Osteoblast (primary cell): ENCODE measurements at places on chromosomes 5 and 9. TPM values are rescaled to one million over a fixed set of nuclear protein-coding genes. Genes with fewer than 3 reads are reported as not detected.

- H3K4me3 ChIP-seq: no peak overlapping the region
- no peaks in the 10 kb centered on the region for H3K27me3 ChIP-seq
- no peak overlapping the region for H3K27ac ChIP-seq
- H3K4me1 ChIP-seq: no peaks in the 10 kb centered on the region
- DNase-seq: no peak
Measured at GRCh38 chr5:140196115-140196814, 21.3 kb downstream of the CYSTM1 start.

GRCh38 chr9:131299346-131299960 lies 9.9 kb downstream of the PLPP7 start:
- no peak overlapping the region for H3K4me3 ChIP-seq
- H3K4me1 ChIP-seq: peaks cover 2% of the 10 kb centered on the region
- H3K27me3 ChIP-seq: no peaks in the 10 kb centered on the region

GRCh38 chr9:257957-258356 lies 43.3 kb downstream of the DOCK8 start:
- no peak overlapping the region for H3K27ac ChIP-seq
- no peaks in the 10 kb centered on the region for H3K27me3 ChIP-seq
- H3K4me3 ChIP-seq: no peak overlapping the region
- H3K36me3 ChIP-seq: no peaks in the 10 kb centered on the region
- no peaks in the 10 kb centered on the region for H3K4me1 ChIP-seq

DNA sequence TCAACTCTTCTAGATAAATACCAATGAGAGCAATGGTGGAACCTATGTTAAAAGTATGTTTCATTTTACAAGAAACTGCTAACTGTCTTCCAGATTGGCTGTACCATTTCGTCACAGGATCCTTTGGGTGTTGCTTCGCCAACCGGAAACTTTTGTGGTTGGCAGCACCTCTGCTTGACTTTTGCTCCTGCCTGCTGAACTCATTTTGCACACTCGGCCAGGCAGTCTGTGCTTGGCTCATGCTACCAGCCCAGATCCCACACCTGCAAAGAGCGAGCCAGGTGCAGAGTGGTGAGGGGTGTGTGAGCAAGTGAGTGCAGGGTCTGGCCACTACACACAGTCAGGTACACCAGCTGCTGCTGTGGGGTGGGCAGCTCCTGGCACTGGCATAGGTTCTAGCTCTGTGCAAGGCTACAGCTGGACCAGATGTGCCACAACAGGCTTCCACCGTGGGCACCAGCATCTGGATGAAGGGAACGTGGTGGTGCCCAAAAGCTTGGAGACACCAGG lies 422.3 kb downstream of the PRR16 start:
- no peaks in the 10 kb centered on the region for H3K27me3 ChIP-seq
- H3K4me1 ChIP-seq: no peaks in the 10 kb centered on the region
- no peak overlapping the region for H3K4me3 ChIP-seq
- H3K36me3 ChIP-seq: no peaks in the 10 kb centered on the region
- H3K27ac ChIP-seq: no peak overlapping the region

Gene CBY3
- not detected in 2 replicates for total RNA-seq

DNA sequence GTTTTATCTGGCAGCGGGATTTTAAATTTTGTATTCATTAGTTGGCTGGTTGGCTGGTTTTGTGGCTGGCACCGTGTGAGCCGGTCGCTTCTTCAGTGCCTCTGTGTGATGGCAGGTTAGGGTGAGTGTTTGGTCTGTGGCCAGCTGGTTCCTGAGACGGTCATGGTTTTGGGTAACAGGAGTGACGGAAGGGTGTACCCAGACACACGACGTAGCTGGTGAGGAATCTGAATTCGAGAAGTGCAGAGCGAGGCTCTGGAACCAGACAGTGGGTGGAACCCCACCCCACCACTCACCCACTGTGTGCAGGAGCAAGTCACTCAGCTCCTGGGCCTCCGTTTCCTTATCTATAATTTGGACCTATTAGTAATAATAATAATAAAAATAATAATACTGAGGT lies 2.7 kb downstream of the BTNL9 start:
- H3K27me3 ChIP-seq: peaks cover 9% of the 10 kb centered on the region
- H3K27ac ChIP-seq: no peak overlapping the region
- DNase-seq: no peak
- no peaks in the 10 kb centered on the region for H3K4me1 ChIP-seq
- H3K4me3 ChIP-seq: no peak overlapping the region

GRCh38 chr5:83662558-83662957 lies 58.1 kb downstream of the HAPLN1 start:
- no peaks in the 10 kb centered on the region for H3K27me3 ChIP-seq
- no peak overlapping the region for H3K27ac ChIP-seq
- no peaks in the 10 kb centered on the region for H3K36me3 ChIP-seq
- no peaks in the 10 kb centered on the region for H3K4me1 ChIP-seq

GRCh38 chr9:5549658-5550650 lies 39.6 kb downstream of the PDCD1LG2 start:
- no peaks in the 10 kb centered on the region for H3K36me3 ChIP-seq
- peaks cover 51% of the 10 kb centered on the region for H3K4me1 ChIP-seq
- H3K27me3 ChIP-seq: no peaks in the 10 kb centered on the region
- peak overlapping the region; percentile 61 for H3K27ac ChIP-seq
- no peak overlapping the region for H3K4me3 ChIP-seq
- peak; percentile 31 for DNase-seq

DNA sequence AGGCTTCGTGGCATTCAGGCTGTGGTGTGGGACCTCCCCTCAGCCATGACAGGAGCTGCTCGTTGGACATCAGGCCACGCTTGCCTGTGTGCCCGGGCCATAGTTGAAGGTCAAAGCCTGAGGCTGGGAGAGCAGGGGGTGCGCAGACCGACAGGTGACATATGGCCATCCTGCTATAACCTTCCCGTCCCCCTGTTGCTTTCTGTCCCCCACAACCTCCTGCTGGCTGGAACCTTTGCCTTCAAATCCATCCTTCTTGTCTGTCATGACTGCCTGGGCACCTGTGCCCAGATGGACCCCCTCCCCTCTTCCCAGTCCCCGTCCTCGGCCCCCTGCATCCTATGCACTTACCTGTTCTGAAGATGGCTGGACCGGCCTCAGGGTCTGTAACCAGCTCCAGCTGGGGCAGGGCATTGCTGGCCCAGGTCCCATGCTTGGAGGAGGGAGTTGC lies 83.2 kb downstream of the WNK2 start:
- DNase-seq: peak; percentile 49
- H3K4me3 ChIP-seq: no peak overlapping the region

Gene PHF24
- total RNA-seq: under 0.01 TPM in 1 of 2 replicates, not detected in the other

GRCh38 chr5:107615299-107615817 lies 55.4 kb downstream of the EFNA5 start:
- H3K27me3 ChIP-seq: no peaks in the 10 kb centered on the region
- peak; percentile 21 for DNase-seq
- H3K4me1 ChIP-seq: no peaks in the 10 kb centered on the region
- H3K27ac ChIP-seq: no peak overlapping the region
- H3K36me3 ChIP-seq: no peaks in the 10 kb centered on the region
- no peak overlapping the region for H3K4me3 ChIP-seq

DNA sequence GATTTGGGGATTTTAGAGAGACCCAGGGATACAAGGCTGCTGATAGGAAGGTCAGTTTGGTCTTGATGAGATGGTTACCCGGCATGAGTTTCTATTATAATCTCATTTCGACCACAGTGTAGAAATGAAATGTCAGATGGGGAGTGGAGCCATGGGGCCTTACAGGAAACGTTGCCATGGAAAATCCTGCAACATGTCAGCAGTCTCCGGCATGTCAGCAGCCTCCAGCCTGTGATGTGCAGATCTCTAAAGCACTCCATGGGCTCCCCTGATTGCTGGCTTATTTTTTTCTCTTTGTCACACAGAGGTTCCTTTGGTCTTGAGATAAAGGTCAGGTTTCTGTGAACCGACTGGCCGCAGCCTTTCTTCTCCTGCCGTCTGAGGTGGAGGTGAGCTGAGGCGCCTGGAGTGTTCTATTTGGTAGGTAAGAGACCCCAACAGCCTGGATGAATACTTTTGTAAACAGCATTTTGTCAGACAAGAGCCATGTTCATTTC lies 208.7 kb upstream of the DAP start:
- H3K27ac ChIP-seq: no peak overlapping the region
- no peak overlapping the region for H3K4me3 ChIP-seq
- H3K36me3 ChIP-seq: no peaks in the 10 kb centered on the region
- H3K27me3 ChIP-seq: no peaks in the 10 kb centered on the region
- no peaks in the 10 kb centered on the region for H3K4me1 ChIP-seq
- DNase-seq: no peak

DNA sequence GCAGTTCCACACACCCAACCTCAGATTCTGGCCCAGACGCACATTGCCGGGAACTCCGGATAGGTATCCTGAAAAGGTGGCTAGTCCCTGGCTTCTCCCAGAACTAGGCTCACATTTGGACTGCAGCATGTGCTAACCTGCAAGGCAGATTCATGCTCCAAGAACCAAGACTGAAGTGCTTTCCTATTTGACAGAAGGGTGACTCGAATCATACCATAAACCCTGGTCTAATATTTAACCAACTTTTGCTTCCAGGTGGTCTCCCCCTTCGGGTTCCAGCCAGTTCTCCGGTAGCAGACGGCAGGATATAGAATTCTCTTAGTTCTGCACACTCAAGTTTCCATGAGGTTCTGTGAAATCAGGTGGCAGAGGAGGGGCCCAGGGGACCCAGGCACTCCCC lies 7.6 kb downstream of the PTGES start:
- no peaks in the 10 kb centered on the region for H3K27me3 ChIP-seq
- peaks cover 39% of the 10 kb centered on the region for H3K4me1 ChIP-seq
- DNase-seq: no peak
- no peak overlapping the region for H3K4me3 ChIP-seq
- no peak overlapping the region for H3K27ac ChIP-seq
- H3K36me3 ChIP-seq: peaks cover 8% of the 10 kb centered on the region

DNA sequence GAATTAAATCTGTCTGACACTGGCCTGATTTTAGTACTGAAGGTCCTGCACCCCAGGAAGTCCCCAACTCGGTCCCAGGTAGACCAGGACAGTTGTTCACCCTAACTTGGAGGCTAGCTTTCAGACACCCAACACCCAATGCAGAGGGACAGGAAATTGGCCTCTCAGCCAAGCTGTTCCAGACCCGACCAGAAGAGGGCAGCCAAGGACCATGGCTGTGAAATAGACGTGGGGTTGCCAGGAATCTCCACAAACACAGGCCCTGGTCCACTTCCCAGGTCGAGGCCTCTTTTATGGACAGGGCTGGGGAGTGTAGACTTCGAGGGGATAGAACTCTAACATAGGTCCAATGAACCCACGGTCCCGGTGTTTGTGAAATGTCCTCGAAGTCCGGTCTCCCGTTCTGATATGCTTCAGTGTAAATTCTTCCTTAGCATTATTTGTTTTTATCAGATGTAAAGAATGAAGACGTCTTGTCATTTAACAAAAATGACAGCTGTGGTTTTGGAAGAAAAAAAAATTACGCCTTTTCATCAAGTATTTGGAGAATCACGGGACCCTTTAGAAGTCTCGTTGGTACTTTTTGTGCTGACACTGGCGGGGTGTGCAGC lies 260.3 kb upstream of the ADAMTS16 start:
- no peaks in the 10 kb centered on the region for H3K27me3 ChIP-seq
- DNase-seq: peak; percentile 94
- H3K4me3 ChIP-seq: no peak overlapping the region
- no peaks in the 10 kb centered on the region for H3K4me1 ChIP-seq

Gene PRRX2
- total RNA-seq: 27.5 and 34.8 TPM in 2 replicates

Gene NXNL2
- total RNA-seq: 3.3 and 7.4 TPM in 2 replicates

- no peaks in the 10 kb centered on the region for H3K36me3 ChIP-seq
- H3K4me3 ChIP-seq: no peak overlapping the region
- peaks cover 6% of the 10 kb centered on the region for H3K4me1 ChIP-seq
- no peak overlapping the region for H3K27ac ChIP-seq
- H3K27me3 ChIP-seq: no peaks in the 10 kb centered on the region
Measured at GRCh38 chr5:96809921-96810320, 2.2 kb upstream of the ERAP1 start.

Gene CNTLN
- total RNA-seq: 17.7 and 18.6 TPM in 2 replicates

Gene LVRN
- under 0.01 and 0.59 TPM in 2 replicates for total RNA-seq

DNA sequence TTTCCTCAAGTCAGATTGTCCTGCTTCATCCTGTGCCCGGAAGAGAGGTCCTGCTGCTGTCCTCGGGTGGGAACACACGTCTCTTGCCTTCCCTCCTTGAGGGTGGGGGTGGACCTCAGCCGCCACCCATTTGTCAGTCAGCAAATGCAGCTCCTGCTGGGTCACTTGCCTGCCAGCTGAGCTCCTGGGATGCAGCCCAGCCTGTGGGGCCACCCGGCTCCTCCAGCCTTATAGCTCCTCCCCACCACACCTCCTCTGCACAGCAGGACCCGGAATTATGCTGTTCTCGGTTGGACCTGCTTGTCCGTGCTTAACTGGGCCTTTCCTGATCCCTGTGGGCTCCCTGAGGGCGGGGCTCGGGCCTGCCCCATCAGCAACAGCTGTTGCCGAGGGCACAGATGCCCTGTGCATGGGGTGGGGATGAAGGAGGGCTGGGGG lies 52.7 kb downstream of the RXRA start:
- no peak overlapping the region for H3K4me3 ChIP-seq
- H3K4me1 ChIP-seq: peaks cover 40% of the 10 kb centered on the region
- DNase-seq: peak; percentile 96
- no peaks in the 10 kb centered on the region for H3K27me3 ChIP-seq
- H3K27ac ChIP-seq: peak overlapping the region; percentile 54

Gene ADAMTS16
- 1.4 and 1.5 TPM in 2 replicates for total RNA-seq

Gene ANKH
- 125 and 130 TPM in 2 replicates for total RNA-seq

- no peaks in the 10 kb centered on the region for H3K27me3 ChIP-seq
- no peak overlapping the region for H3K27ac ChIP-seq
- H3K4me3 ChIP-seq: no peak overlapping the region
- no peak for DNase-seq
- peaks cover 45% of the 10 kb centered on the region for H3K36me3 ChIP-seq
- no peaks in the 10 kb centered on the region for H3K4me1 ChIP-seq
Measured at GRCh38 chr5:34833976-34834793, 4.8 kb upstream of the TTC23L start.

DNA sequence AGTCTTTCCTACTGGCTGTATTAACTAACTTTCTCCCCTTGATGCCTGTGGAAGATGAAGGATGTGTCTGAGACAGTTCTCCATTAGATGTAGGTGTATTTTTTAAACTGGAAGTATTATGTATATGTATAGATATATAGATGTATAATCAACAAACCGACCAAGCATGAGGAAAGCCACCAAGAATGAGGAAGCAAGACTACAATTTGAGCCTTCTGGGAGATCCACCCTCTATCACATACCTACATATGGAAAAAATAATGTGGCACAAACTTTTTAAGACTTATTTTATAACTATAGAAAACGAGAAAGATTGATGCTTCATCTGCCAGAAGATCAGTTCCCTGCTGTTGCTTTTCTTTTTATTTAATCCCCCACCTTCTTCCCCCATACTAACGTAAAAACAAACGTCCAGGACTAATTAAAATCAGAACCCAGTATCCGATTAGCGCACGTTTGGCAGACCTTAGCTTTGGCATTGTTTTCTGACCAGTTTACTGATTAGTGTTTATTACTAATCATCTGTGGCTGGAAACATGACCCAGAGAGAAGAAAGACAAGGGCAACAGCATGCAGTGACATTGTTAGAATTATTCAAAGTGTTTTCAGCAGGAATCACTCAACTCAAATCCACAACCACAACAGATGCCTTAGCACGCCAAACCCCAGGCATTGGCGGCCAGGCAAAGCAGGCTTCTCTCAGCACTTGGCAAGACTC lies 490.2 kb downstream of the EBF1 start:
- H3K27ac ChIP-seq: peak overlapping the region; percentile 35
- H3K4me1 ChIP-seq: peaks cover 4% of the 10 kb centered on the region
- no peaks in the 10 kb centered on the region for H3K36me3 ChIP-seq

- no peaks in the 10 kb centered on the region for H3K27me3 ChIP-seq
- peak; percentile 35 for DNase-seq
- H3K36me3 ChIP-seq: no peaks in the 10 kb centered on the region
- H3K4me3 ChIP-seq: no peak overlapping the region
- H3K27ac ChIP-seq: no peak overlapping the region
- peaks cover 7% of the 10 kb centered on the region for H3K4me1 ChIP-seq
Measured at GRCh38 chr9:129363216-129363873, 185.3 kb upstream of the IER5L start.
